A549 (cell line): ENCODE measurements at places on chromosomes 6 and 20.

- DNase-seq: peak; percentile 13
Observed at GRCh38 chr6:122400121-122400450, 634 bp downstream of the HSF2 start.

DNA sequence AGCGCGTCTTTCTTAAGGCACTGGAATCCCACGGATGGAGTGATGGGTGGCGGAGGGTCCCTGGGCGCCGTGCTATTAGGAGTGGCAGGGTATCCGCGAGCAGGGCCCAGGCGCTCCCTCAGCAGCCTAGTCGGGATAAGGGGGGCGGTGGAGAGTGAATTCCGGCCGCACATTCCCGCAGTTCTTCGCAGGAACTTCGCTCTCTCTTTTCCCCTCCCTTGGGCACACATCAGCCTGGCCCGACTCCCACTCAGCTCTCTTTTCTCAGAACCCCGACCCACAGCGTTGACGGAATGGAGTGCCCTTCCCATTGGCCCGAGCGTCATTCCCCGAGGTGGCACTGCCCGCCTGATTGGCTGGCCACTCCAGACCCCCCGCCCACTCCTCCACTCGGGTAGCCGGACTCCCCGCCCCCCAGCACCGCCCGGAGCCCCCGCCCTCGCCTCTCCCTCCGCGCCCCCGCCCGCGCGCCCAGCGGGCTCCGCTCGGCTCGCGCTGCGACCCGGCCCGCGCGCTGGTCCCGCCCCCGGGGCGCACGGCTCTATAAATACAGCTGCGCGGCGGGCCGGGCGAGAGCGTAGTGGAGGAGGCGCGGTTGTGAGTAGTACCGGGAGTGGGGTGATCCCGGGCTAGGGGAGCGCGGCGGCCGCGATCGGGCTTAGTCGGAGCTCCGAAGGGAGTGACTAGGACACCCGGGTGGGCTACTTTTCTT is at the start of gene ID4:
ID4 (plus strand) TSS at position 572 of the 712 bp plus-strand sequence. CDS start 385 bp downstream, outside the sequence.
- peak; percentile 80 for DNase-seq

GRCh38 chr6:24720131-24720603 is 1.2 kb upstream of the C6orf62 start:
- DNase-seq: peak; percentile 11

DNA sequence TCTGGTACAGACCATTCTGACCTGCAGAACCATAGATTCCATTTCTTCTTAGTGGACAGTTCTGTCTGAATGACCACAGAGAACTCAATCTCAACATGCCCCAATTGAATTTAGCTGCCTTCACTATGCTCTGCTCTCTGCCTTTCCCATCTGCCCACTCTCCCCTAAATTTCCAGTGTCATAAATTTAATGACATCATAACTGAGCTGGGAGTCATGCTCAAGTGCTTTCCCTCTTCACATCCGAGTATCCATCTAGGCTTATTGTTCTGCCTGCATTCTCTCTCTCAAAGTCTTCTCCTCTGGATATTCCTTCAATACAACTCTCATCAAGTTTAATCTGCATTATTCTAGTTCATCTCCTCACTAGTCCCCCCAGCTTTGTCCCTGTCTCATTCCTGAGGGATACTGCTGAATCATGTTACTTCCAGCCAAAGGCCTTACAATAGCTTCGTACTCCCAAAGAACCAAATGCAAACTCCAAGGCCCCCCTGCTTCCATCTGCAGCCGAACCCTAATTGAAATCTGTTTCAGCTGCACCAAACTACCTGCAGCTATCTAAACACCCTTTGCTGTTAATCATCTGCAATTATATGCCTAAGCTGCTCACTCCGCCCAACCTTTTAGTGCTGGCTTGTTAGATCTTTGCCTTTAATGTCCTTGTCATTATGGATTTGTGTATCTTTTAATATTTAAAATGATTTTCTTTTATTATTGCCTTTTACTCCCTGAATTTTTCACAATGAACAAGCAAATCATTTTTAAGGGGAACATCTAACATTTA is 46.1 kb downstream of the SLC35B3 start:
- DNase-seq: no peak

DNA sequence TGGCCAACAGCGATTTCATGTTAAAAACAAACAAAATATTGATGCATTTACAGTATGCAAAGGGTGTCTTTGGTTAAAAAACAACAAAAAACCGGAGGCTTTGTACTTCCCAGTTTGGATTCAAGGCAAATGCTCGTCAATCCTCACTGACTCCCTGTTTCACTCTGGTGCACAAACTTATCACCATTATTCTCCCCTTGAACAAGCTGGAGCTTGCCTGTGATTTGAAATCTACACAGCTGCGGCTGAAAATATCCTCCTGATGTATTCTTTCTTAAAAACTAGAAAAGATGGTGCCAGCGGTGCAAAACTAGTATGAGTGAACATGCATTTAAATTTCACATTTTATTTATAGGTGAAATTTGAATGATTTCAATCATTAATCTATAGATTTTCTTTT is 3.3 kb downstream of the PERP start:
- DNase-seq: no peak
